Urothelium cell line (cell line): ENCODE measurements at places on chromosomes 3 and 15.
A peak's percentile ranks its signal among the peaks of the same experiment; 100 is the strongest.

DNA sequence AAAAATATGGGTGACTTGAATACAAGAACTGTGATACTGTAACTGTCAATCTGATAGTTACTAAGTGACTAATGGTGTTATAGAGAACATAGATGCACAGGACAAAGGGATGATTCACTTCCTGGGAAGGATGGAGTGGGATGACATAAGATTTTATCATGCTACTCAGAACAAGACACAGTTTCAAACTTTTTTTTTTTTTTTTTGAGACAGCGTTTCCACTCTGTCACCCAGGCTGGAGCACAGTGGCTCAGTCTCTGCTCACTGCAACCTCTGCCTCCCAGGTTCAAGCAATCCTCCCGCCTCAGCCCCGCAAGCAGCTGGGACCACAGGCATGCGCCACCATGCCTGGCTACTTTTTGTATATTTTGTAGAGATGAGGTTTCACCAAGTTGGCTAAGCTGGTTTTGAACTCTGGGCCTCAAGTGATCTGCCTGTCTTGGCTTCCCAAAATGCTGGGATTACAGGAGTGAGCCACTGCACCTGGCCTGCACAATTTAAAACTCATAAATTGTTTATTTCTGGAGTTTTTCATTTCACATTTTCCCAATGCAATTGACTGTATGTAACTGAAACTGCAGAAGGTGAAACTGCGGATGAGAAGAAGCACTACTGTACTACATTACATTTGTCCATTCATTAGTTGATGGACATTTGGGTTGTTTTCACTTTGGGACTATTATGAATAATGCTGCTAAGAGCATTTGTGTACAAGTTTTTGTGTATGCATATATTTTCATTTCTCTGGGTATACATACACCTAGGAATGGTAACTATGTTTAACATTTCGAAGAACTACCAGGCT, 40.6 kb downstream of the ADIPOQ start:
- DNase-seq = peak; percentile 71

GRCh38 chr15:56969265-56969895, 50.9 kb downstream of the TCF12 start:
- no peak for DNase-seq

- DNase-seq = no peak
Observed at GRCh38 chr3:48407542-48408099, 22.3 kb downstream of the PLXNB1 start.

GRCh38 chr3:128285042-128285966, 132.0 kb downstream of the EEFSEC start:
- DNase-seq = no peak

DNA sequence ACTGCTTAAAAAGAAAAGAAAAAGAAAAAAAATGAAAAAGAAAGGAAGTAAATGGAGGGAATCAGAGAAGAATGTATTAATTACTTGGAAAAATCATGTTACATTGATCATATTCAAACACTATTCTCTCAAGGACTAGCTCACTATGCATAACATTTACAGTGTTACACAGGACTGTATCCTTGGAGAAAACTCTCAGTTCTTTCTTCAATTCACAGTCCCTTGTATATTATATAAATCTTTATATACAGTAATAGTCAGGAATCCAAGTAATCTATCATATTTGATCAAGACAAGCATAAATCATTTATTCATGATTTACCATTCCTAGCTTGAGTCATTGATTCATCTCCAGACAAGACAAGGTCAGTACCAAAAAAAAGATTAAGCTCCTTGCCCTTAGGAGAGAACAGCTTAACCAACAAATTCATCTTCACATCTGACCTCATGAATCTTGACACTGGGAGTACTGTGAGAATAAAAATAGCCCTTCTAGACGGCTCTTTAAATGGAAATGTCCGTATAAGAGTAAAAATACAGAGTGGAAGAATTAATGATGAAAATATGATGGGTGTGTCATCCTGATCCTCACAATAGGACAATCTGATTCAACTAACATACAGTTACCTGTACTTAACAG, 980.4 kb downstream of the NAALADL2 start:
- no peak for DNase-seq

- no peak for DNase-seq
Observed at GRCh38 chr15:36066757-36067156, 512.7 kb upstream of the CDIN1 start.

GRCh38 chr15:72732086-72732485, 46.1 kb downstream of the BBS4 start:
- no peak for DNase-seq

DNA sequence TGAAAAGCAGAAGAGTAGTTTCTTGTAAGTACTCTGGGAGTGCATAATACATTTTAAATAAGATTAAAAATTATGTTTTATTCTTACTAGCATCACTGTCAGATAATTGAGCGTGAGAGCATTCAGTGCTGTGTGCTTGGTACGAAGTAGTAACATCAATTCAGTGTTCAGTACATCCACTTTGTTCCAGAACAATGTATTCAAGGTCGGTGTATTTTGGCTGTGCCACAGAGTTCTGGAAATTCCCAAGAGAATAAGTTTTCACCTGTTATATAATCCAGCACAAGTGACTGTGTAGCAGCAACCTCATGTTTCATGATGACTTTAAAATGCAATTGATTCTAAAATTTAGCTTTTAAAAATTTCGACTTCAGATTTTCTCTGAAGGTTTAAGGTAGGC, 130.6 kb downstream of the IGF1R start:
- no peak for DNase-seq

DNA sequence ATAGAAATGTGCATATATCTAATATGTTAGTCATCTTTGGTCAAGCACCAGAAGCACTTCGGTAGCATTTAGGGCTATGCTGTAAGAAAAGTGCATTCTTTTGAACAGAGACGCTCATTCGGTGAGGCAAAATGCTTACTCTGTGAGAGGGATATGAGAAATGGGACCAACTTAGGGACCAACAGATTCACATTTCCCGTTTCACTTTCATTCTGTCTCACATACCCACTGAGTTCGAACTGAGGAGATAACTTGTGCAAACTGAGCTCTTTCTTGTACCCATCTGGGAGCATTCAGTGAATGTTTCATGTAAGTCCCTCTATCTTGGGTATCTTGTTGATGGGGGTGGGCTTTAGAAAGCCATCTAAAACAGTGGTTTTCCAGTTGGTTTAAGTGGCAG, 135.3 kb downstream of the FEZF2 start:
- no peak for DNase-seq

- DNase-seq = no peak
Observed at GRCh38 chr3:39105687-39106063, 1.8 kb downstream of the GORASP1 start.

- no peak for DNase-seq
Observed at GRCh38 chr3:126480861-126481260, 5.2 kb upstream of the ZXDC start.

- DNase-seq = no peak
Observed at GRCh38 chr3:56900801-56901200, 99.1 kb upstream of the ARHGEF3 start.

- no peak for DNase-seq
Observed at GRCh38 chr3:49611719-49612118, 57.4 kb downstream of the BSN start.

DNA sequence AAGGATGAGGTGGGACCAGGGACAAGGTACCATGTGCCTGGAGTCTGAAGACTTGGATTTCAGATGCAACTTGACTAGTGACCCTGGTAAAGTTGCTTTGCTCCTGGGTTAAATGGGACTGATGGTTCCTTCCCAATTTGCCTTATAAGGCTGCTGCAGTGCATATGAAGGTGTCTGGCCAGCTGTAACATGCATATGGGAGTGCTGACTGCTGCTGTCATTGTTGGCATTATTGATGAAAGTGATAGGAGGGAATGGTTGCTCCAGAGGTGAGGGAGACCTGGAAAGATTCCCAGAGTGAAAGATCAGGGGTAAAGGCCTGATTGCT, 20.5 kb downstream of the CYP8B1 start:
- no peak for DNase-seq

- DNase-seq = no peak
Observed at GRCh38 chr3:9045371-9045770, 82.1 kb upstream of the RAD18 start.

DNA sequence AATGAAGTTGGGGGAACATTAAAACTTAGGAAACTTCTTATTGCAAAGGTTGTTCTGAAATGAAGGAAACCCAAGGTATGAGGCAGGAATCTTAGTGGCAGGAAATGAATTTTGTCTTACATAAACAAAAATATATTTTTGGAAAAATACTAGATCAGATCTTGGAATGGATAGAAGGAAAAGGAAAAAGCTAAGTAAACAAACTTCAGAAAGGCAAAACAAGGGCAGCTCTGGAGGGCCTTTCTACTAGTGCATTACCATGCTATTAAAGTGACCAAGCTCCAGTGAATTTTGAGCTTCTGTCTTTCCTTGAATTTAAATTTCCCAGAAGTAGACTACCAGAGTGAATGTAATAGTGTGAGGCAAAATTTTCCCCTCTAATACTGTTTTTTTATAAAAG, 13.6 kb downstream of the ARL6 start:
- DNase-seq = no peak

- no peak for DNase-seq
Observed at GRCh38 chr15:34359416-34359815, 7.6 kb downstream of the LPCAT4 start.

DNA sequence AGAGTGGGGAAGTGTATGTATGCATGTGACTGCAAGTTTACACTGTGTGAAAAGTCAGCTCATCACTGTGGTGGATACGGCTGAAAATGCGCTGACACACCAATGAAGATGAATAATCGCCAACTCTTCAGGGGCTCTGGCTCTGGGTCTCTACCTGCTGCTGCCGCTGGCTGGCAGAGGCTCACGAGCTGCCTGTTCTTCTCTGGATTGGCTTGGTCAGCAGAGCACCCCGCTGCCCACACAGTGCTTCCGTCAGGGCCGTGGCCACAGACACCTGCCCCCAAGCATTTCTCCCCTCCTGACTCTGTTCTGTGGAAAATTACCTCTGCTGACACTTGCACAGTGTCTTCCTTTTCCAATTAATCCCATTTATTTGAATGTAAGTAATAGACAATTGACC, 215.5 kb downstream of the GAP43 start:
- DNase-seq = no peak

- DNase-seq = no peak
Observed at GRCh38 chr3:18469775-18470174, 44.6 kb upstream of the SATB1 start.

DNA sequence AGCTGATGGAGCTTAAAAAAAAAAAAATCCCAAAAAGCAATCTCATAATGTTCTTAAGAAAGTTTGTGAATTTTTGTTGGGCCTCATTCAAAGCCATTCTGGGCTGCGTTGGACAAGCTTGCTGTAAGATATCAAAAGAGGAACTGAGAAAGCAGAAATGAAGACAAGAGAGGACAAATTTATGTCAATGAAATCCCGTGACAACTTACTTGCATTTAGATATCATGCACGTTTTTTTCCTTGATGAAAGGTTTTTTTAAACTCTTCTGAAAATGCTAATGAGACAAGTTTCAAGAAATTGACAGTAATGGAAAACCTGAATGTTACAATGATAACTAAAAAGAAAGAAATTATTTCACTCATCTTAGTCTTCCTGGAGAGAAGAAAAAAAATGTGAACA, 662.9 kb downstream of the SQOR start:
- DNase-seq = no peak

- no peak for DNase-seq
Observed at GRCh38 chr3:95280711-95281352, 1218.0 kb downstream of the NSUN3 start.

GRCh38 chr3:78698431-78698830, 1069.4 kb downstream of the ROBO1 start:
- DNase-seq = no peak

GRCh38 chr15:40881351-40881750, 7.3 kb upstream of the RHOV start:
- DNase-seq = no peak

DNA sequence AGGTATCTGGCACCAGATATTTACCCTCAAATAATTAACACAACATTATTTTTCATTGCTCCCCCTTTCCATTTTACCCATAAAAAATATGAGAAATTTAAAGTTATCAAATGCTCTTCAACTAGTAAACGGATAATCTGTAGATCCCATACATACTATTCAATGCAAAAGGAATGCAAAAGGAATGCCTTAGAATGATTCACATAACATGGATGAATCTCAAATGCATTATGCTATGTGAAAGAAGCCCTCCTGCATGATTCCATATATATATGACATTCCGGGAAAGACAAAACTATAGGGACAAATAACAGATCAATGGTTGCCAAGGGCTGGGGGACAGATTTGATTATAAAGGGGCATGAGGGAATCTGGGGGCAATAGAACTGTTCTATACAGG, 195.7 kb downstream of the STT3B start:
- no peak for DNase-seq

- no peak for DNase-seq
Observed at GRCh38 chr15:96262549-96263489, 67.7 kb upstream of the NR2F2 start.

GRCh38 chr3:65745306-65745705, 293.4 kb downstream of the MAGI1 start:
- no peak for DNase-seq

- no peak for DNase-seq
Observed at GRCh38 chr3:84634668-84635067, 324.1 kb upstream of the CADM2 start.

- no peak for DNase-seq
Observed at GRCh38 chr15:75449585-75450306, 1.7 kb downstream of the SIN3A start.

GRCh38 chr3:196193736-196194541, 17.3 kb downstream of the ZDHHC19 start:
- no peak for DNase-seq

DNA sequence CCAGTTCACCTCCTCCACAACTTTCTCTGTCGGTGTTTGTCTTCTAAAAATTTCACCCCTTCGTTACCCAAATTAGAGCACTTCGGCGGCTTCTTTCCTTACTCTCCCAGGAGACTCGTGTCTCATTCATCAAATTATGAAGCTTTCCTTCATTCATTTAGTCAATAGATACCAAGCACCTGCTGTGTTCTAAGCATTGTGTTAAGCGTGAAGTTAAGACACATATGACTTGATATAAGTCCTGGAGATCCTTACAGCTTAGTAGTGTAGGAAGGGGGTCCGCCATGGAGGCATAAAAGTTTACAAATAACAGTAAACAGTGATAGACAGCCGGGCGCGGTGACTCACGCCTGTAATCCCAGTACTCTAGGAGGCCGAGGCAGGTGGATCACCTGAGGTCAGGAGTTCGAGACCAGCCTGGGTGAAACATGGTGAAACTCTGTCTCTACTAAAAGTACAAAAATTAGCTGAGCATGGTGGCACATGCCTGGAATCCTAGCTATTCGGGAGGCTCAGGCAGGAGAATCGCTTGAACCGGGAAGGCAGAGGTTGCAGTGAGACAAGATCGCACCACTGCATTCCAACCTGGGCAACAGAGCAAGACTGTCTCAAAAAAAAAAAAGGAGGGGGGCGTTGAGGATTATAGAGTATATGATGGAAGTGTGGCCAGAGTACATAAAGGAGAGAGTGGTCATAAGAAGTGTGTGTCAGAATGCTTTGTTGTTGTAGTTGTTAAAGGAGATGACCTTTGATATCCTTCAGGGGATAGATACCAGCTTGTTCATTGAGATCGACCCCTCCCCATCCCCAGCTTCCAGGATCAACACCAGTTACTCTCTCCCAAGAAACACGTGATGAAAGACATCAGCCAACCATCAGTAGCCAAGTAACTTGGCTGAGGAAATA, 744 bp upstream of the CCDC32 start:
- DNase-seq = no peak

GRCh38 chr3:50102558-50102957, 13.8 kb downstream of the RBM5 start:
- DNase-seq = no peak
